ENCODE measurements at places on chromosomes 16 and 17.

GRCh38 chr16:86322806-86323205 is 187.5 kb upstream of the FOXF1 start:
- DNase-seq: no peak

- DNase-seq: no peak
Measured at GRCh38 chr16:31200821-31201568, 1.6 kb downstream of the PYCARD start.

GRCh38 chr17:17527956-17528500 is 31.8 kb upstream of the RASD1 start:
- DNase-seq: no peak

DNA sequence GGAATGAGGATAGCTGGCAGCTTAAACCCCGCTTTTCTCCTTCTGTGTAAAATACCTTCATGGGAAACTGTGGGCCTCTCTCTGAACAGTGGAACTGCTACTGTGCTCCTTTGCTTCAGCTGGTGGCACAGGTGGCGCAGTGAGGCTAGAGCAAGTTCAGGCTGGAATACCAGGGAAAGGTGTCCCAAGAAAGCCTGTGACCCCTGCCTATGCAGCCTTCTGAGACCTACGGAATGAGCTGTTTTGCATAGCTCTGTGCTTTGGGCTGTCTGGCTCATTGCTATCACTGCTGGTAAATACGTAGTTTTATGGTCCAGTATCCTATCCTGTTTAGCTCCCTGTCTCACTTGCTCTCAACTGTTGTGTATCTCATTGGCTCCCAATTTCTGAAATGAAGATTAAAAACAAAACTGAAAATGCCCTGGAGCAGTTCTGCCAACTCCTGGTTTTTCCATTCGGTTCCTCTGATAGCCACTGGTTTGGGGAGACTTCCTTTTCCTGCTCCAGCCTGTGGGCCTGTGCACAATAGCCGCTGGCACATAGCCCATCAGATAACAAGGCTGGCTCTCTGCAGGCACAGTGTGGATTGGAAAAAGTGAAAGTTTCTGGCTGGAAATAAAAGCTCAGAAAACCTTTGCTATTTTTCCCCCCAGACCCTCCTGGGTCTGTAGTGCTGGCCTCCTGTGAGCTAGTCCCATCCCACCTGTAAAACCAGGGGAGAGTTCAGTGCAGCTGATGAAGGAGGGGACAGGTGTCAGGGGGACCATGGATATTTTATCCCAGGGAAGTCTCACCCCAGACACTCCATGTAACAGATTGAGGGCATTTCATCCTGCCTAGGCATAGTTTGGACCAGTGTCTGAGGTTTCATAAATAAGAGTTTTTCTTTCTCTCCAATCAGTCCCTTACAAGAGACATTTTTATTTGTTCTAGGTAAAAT is 24.0 kb downstream of the LIMD2 start:
- no peak for DNase-seq

DNA sequence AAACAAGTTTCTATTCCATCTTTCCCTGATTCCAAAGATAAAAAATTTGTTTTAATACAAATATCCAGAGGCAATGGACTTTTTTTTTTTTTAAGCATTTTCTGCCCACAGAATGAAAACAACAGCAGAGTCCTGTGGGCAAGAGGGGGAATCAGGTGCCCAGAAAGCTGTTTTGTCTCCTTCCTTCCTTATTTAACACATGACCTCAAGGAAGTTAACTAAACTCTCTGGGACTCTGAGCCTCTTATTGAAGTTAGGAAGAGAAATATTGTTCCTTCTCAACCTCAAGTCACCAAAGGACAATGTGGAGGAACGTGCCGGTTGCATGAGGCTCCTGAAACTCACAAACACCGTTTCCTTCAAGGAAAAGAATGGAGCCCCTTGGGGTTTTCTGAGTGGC is 34.9 kb downstream of the LITAF start:
- no peak for DNase-seq

DNA sequence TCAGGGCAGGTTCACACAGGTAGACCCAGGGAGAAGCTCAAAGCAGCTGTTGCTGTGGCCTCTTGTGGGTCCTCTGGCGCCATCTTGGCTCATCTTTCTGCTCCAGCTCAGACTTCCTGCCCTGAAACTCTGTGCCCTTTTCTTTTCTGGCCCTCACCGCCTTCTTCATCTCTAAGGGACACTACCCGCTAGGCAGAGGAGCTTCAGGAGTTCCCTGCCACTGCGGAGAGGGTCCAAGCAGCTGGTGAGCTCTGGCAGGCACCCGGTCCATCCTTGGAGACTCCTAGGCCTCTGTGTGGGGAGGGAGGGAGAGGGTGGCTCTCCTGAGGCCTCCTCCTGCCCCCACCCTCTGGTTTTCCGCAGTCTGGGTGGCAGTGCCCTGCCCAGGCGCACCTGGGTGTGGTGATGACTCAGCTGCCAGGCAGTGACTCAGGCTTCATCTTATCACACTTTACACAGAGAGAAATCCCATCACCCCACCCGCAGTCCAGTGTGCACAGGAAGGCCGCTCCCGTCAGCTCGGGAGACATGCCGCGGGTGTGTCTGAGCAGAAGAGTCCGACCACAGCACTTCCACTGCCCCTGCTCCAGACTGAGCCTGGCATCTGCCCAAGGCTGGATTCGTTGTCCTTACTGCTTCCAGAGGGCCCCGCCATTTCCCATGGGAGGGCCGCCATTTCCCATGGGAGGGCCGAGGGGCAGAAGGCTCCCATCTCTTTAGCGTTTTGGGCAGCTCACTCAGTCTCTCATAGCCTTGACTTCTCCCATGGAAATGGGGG is 7.3 kb downstream of the NT5C start:
- DNase-seq: peak; percentile 40

- no peak for DNase-seq
Measured at GRCh38 chr16:47037396-47037745, 63.9 kb upstream of the DNAJA2 start.

- peak; percentile 9 for DNase-seq
Measured at GRCh38 chr16:21684199-21684598, 20.4 kb downstream of the OTOA start.

- DNase-seq: no peak
Measured at GRCh38 chr16:70678121-70678897, 7.5 kb downstream of the MTSS2 start.

DNA sequence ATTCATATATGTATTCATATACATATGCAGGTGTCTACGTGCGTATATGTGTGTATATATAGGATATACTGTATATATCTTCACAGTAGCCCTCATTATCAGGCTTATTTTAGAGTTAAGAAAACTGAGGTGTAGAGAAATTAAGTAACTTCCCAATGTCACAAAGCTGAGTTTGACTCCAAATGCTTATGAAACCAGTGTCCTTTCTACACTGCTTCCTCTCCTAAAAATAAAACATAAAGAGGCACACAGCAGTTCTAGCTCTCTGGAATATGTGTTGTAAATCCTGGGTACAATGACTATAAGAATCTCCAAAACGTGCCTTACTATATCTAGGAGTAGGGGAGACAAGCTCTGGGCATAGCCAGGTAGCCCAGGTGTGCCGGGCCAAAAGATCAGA is 40.0 kb upstream of the CCL1 start:
- no peak for DNase-seq

GRCh38 chr17:29802246-29802645 is 127.8 kb downstream of the SSH2 start:
- no peak for DNase-seq

GRCh38 chr16:19066988-19067348 is 446 bp upstream of the COQ7 start:
- no peak for DNase-seq

GRCh38 chr17:42878123-42878880 is 22.3 kb upstream of the G6PC1 start:
- no peak for DNase-seq

GRCh38 chr16:22274916-22275315 is 22.3 kb upstream of the POLR3E start:
- DNase-seq: no peak

- DNase-seq: no peak
Measured at GRCh38 chr17:4066210-4066609, 76.6 kb downstream of the ZZEF1 start.

GRCh38 chr16:3740934-3741333 is 23.6 kb upstream of the TRAP1 start:
- no peak for DNase-seq

DNA sequence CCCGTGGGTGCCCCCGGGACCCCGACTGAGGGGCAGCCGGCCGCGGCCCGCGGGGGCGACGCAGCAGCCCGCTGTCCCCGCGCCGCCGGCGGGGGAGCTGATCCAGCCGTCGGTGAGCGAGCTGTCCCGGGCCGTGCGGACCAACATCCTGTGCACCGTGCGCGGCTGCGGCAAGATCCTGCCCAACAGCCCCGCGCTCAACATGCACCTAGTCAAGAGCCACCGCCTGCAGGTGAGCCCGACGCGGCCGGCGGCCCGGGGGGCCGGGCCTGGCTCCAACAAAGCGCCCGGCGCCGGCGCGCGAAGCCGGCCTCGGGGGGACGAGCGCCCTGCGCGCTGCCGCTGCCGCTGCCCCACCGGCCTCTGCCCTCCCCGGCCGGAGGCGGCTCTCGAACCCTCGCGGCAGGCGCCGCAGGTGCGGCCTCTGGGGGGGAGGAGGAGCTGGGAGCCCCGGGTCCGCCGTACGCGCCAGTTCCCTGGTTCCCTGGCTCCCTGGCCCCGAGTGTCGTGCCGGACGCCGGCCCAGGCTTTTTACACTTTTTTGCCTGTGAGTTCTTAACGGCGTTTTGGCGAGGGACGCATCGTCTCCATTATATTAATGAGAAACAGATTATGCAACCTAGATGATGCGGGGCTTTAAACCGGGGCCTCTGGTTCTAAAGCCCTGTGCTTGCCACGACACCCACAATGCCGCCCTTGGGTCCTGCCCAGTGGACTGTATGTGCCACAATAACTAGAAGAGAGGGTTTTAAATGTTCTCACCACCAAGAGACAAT is 521 bp downstream of the ATMIN start:
- DNase-seq: peak; percentile 35

GRCh38 chr16:83520596-83520995 is 287.2 kb upstream of the HSBP1 start:
- DNase-seq: no peak

GRCh38 chr16:11051879-11052808 is 107.8 kb downstream of the CLEC16A start:
- no peak for DNase-seq

DNA sequence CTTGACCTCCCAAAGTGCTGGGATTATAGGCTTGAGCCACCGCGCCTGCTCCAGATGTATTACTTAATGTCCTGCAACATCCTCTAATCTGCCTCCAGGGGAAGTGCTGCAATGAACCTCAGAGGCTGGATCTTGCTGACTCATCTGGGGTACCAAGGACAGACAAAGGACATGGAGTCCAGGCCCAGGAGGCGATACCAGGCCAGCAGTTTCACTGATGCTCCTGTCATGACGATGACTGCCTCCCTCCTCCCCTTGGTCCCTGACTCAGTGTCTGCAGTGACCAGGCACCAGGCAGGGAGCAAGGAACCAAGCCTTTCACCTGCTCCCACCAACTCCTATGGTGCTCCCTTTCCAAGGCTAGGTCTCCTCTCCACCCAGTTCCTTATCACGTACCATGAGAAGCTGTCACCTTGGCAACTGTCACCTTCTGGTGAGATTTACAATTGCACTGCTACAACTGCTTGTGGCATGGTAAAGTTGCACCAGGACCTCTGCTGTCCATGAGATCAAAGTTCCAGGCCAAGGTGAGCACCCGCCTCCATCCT is 21.6 kb upstream of the PHOSPHO1 start:
- no peak for DNase-seq

GRCh38 chr17:55660178-55660886 is 62.3 kb downstream of the TMEM100 start:
- no peak for DNase-seq

GRCh38 chr17:59327121-59327980 is 4.1 kb upstream of the YPEL2 start:
- DNase-seq: no peak

GRCh38 chr16:85449885-85450245 is 163.3 kb upstream of the GSE1 start:
- DNase-seq: no peak

DNA sequence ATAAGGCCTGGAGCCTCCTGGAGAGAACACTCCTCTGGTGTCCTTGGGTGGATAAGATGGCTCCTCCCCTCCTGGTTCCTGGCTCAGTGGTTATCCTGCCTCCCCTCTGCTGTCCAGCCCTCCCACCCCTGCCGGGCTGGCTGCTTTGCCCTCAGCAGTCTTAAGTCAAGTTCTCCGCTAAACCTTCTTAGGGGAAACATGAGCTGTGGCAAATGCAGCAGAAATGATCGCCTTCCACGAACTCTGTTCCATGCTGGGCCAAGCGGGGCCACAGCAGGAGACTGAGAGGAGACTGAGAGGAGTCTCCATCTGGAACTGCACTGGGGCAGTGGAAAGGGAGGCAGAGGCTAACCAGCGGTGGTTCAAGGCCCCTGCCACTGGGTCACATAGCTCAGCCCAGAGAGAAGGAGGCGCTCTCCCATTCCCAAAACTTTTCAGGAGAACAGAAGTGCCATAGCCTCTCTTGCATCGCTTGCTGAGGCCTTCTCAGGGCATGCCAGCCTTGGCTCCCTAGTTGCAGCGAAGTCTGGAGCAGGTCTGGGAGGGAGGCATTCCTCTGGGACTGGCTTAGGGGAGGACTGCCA is 26.9 kb downstream of the TNS4 start:
- no peak for DNase-seq

DNA sequence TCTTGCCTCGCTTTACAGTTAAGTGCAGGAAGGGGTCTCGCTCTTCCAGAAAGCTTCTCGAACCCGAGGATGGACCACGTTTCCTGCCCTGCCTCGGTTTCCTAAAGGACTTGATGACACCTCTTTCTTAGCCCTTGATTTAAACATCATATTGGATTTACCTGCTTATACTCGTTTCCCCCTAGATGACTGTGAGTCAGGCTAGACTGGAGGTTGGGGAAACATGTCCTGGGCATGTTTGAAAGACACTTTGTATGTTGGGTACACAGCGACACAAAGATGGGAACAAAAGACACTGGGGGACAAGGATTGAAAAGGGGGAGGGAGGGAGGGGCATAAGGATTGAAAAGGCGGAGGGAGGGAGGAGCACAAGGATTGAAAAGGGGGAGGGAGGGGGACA is 30.0 kb downstream of the SDK2 start:
- no peak for DNase-seq

DNA sequence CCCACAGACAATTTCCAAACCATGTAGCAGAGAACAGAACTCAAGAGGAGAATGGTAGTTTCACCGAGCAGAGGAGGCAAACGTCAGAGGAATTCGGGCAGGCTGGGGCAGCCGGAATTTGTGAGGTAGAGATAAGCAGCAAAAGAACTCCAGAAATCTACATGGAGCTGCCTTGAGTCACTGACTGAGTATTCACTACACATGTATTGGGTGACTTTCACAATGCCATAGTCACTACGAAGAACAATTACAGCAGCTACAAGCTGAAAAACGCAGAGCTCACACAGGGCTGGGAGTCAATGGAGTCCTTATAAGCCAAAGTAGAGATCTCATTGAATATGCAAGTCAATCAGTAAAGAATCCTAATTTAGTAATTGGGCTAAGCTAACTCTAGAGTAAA is 13.4 kb downstream of the CMC2 start:
- no peak for DNase-seq

DNA sequence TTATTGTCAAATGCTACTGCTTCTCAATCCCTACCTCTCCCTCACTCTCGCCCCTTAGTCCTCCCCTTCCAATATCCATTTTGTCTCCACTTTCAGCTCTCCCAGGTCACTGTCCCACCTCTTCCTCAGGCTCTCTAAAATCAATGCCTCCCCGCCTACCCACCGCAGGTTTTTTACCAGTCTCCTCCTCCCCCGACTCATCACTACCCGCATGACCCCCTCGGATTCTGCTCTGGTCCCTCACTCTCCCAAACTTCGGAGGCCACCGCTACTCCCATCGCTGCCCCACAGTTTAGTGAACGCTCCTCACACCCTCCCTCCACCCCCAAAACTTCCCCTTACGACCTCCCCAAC is 513 bp downstream of the CRLF3 start:
- no peak for DNase-seq

GRCh38 chr16:71242036-71242435 is 11.5 kb upstream of the HYDIN start:
- DNase-seq: no peak
